Chondrocyte (in vitro differentiated cells): ENCODE measurements at places on chromosomes 4 and X. TPM values are rescaled to one million over a fixed set of nuclear protein-coding genes. Genes with fewer than 3 reads are reported as not detected.

DNA sequence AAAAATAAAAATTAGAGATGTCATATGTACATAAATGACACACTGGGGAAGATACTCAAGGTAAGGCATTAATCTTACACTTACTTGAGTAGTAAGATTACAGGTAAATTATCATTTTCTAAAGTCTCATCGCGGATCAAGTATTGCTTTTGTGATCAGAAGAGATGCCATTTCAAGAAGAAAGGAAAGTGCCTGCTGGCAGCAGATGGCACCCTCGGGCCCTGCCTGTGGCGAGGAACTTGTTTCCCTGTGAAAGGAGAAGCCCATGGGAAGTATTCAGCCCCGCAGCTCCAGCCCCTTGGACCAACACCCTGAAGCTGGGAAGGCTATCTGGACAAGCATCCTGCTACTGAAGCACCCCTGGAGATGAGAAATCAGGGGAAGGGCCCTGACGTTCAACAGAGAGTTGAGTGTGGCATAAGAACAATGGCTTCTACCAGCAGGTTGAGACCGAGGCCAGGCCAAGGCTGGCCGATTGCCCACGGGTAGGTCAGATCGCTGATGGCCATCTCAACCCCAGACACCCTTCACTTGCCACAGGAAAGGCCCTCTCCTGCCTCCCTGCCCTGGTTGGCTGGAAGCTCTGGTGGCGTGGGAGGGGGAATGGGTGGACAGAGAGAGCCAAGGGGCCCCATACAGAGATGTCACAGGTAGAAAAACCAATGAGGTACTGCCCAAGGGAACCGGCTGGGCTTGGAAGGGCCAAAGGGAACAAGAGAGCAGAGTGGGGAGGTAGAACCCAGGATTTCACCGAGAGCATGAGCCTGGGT is 18.8 kb upstream of the MXD4 start:
- no peak for DNase-seq

DNA sequence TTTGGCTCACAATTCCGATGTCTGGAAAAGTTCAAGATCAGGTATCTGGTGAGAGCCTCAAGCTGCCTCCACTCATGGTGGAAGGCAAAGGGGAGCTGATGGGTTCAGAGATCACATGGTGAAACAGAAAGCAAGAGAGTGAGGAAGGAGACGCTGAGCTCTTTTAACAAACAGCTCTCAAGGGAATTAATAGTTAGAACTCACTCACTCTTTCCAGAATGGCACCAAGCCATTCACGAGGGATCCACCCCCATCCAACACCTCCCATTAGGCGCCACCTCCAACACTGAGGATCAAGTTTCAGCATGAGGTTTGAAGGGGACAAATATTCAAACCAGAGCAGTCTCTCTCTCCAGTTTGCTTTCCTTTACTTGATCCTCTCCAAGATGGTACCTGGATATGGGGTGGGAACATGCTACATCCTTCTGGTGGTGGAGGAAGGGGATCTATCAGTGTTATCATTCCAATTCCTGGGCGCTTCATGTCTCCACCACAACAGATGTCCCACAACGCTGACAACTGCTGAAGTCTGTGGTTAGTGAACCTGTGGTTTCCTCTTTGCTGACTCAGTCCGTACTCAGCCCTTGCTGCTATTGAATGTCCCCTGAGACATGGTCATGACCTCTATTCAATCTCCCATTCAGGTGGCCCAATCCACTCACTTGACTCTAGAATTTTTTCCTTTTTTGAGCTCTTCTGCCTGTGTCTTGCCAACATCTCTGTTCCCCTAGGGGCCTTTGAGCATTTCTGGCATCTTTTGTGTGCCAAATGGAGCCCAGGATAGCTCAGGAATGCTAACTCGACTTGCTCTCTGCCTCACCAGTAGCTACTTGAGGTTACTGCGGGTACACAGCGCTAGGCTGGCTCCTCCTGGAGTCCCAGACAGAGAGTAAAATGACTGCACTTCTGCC is 395.2 kb downstream of the MID1IP1 start:
- DNase-seq: no peak

DNA sequence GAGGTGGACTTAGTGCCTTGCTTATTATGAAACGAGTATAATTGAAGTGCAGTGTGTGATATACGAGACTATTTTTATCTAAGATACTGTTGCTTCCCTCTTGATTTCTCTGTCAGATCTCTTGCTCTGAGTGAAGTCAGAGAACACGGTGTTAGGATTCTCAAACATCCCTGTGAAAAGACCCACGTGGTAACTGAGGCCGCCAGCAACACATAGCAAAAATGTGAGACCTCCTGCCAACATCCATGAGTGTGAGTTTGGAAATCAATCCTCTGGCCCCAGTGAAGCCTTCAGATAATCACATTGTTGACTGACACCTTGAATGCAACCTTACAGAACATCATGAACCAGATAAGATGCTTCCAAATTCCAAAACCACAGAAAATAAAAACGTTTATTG is 954.4 kb downstream of the FAT4 start:
- DNase-seq: no peak

GRCh38 chrX:70921709-70922352 is 9.1 kb downstream of the SLC7A3 start:
- no peak for DNase-seq

DNA sequence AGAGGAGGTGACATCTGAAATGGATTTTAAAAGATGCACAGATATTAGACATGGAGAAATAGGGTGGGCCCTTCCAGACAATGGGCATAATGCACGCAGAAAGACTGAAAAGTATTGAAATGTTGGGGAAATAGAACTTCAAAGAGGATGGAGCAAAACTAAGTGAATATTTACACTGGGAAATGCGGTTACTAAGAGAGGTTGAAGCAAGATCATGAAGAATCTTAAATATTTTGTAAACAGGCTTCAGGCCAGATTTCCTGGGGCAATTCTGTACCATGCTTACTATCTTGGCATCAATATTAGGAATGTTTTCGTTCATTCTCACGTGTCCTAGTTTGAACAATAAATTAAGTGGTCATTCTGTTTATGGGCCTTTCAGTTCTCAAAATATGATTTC is 216.3 kb downstream of the ADAMTS3 start:
- no peak for DNase-seq

DNA sequence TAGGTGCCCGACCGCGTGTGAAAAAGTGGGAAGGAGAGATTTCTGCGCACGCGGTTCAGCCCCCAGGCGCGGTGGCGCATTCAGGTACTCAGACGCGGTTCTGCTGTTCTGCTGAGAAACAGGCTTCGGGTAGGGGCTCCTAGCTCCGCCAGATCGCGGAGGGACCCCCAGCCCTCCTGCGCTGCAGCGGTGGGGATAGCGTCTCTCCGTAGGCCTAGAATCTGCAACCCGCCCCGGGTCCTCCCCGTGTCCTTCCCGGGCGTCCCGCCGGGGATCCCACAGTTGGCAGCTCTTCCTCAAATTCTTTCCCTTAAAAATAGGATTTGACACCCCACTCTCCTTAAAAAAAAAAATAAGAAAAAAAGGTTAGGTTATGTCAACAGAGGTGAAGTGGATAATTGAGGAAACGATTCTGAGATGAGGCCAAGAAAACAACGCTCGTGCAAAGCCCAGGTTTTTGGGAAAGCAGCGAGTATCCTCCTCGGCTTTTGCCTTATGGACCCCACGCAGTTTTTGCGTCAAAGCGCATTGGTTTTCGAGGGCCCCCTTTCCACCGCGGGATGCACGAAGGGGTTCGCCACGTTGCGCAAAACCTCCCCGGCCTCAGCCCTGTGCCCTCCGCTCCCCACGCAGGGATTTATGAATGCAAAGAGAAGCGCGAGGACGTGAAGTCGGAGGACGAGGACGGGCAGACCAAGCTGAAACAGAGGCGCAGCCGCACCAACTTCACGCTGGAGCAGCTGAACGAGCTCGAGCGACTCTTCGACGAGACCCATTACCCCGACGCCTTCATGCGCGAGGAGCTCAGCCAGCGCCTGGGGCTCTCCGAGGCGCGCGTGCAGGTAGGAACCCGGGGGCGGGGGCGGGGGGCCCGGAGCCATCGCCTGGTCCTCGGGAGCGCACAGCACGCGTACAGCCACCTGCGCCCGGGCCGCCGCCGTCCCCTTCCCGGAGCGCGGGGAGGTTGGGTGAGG is 3.7 kb downstream of the SHOX start:
- no peak for DNase-seq

DNA sequence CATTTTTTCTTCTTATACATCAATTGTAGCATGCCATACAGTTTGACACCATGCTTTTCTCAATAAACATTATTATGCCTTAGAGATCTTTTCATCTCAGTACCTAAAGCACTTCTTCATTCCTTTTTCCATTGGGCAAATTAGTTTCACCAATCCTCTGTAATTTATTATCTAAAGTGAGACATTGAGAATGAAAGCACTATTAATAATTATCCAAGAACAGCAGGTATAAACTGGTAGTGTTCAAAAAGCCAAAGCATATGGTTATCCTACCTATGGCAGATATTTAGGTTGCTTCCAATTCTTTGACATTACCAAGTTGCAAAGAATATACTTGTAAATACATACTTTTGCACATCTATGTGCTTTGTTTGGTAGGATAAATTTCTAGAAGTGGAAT is 15.6 kb downstream of the LAMTOR3 start:
- no peak for DNase-seq

DNA sequence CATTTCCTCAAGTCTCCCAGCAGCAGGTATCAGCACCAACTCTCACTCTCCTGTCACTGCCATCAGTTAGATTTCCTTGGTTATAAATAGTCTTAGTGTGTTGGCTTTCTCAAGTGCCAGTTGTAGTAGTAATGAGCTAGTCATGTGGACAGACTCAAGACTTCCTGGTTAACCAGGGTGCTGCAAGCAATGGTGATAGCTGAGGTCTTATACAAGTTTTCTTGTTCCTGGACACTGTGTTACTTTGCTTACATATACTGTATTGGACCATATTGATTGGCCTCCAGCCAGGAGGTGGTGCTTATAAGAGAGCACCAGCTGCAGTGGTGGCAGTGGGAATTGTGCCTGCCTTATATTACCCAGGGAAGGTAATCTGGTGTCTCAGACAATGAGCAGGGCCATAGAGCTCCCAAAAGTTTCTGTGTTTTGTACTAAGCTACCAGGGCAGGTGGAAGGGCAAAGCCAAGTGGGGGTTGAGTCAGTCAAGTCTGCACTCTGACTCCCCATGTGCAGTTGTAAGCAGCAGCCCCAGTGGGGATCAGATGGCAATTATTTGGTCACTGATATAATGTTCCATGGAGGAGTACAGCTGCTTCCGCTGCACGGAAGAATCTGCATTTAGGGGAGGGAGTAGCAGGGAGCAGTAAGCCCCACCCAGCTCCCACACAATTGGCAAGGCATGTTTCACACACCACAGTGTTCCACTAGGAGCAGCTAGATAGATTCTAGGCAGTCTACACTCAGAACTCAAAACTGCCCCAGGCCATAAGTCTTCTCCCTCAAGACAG is 24.1 kb upstream of the ZDHHC15 start:
- DNase-seq: no peak

DNA sequence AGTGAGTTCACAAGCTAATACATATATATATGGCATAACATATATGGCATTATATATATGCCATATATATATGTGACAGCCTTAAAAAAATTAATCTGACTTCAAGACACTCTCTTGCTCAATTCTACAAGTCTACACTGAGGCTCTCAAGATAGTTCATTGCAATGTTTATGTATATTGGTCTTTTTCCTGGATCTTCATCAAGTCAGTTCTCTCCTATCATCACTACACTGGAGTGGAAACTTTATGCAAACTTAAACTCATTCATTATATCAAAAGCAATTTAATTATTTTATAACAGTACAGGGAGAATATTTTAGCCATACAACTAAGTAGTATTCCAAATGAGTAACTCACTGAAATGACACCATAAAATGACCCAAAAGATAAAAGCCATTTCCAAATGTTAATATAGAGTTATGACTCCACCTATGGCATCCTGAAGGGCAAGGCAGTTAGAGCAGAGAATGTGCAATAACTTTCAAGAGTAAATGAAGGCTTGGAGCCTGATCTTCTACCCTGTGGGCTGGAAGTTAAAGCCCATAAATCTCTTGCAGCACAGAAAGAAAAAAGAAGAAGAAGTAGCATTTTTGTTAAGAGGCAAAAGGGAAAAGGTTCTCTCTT is 176.3 kb upstream of the SLIT2 start:
- no peak for DNase-seq

Gene HERC6
- total RNA-seq: 0.79 to 1.0 TPM (median 1.0 TPM) in 3 replicates

Gene SLC7A11
- total RNA-seq: 5.6 to 31.5 TPM (median 29.7 TPM) in 3 replicates

Gene MTMR8
- 1.3 to 2.6 TPM (median 1.5 TPM) in 3 replicates for total RNA-seq

Gene CYSLTR1
- not detected in 3 replicates for total RNA-seq

Gene FAT1
- 663 to 672 TPM (median 671 TPM) in 3 replicates for total RNA-seq

Gene LIMCH1
- 8.8 to 9.8 TPM (median 9.0 TPM) in 3 replicates for total RNA-seq

Gene NLGN3
- 0.52 to 1.1 TPM (median 0.87 TPM) in 3 replicates for total RNA-seq

Gene HSFX4
- total RNA-seq: not detected in 3 replicates
